Ureter (tissue), 1 donor: ENCODE measurements at places on chromosomes 1 and 21. TPM values are rescaled to one million over a fixed set of nuclear protein-coding genes. Genes with fewer than 3 reads are reported as not detected.

Gene VHLL
- total RNA-seq = not detected

Gene SFN
- total RNA-seq = 93.7 TPM

Gene NIT1
- 34.7 TPM for total RNA-seq

Gene SPRR5
- total RNA-seq = not detected

Gene VANGL2
- total RNA-seq = 12.7 TPM

GRCh38 chr1:240178366-240178765 is 86.7 kb downstream of the FMN2 start:
- DNase-seq = no peak

DNA sequence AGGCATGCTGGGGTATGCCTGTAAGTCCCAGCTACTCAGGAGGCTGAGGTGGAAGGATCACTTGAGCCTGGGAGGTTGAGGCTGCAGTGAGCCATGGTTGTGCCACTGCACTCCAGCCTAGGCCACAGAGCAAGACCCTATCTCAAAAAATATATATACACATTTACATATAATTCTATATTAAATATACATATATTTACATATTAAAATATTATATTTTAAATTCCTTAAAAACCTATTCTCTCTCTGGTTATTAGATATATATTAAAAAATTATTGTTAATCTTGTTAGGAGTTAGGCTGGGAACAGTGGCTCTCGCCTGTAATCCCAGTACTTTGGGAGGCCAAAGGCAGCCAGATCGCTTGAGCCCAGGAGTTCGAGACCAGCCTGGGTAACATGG is 22.7 kb downstream of the GLMN start:
- no peak for DNase-seq

GRCh38 chr1:5662744-5663126 is 329.5 kb downstream of the NPHP4 start:
- no peak for DNase-seq

DNA sequence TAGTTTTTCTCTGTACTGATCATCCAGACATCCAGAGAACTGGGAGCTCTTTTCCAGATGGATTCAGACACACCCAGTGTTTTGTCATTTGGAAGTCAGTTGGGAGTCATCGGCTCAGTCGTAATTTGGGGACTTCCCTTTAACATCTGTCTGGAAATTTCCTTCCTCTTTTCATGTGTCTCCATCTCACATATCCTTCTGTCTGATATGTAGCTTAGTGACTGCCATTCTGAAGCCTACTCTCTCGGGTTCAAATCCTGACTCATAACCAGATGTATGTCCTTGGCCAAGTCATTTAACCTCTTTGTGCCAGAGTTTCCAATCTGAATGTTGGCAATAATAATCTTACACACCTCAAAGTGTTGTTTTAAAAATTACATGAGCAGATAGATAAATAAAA is 3.0 kb downstream of the MORC3 start:
- no peak for DNase-seq

DNA sequence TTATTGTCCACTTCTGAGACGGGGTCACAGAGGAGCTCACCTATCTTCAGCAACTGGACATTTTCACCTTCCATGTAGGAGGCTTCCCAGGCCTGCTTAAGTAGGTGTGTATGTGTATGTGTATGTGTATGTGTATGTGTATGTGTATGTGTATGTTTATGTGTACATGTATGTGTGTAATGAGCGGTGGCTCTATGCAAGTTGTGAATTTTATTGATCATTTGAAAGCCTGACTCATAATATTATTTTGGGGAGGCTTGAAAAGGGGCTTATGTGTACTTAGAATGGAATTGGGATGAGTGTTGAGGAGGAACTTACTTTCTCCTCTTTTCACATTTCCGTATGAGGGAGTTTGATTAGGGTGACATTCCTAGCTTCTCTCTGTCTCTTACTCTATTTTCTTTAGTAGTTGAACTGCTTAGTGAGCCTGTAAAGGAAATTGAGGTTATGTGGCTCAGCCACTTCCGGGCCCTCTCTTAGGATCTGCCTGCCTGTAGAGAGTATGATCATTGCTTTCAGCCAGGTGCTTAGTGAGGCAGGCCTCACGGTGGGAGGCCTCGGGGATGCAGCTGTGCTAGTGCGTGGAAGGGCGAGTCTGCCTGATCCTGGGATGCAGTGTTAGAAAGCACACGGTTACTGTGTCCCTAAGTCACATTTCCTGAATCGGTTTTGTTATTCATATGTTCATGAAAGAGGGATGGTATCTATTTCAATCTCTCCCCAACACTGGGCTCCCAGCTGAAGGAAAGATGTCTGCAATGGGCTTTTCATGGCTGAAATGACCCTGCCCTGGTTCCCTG is 61.0 kb downstream of the IER5 start:
- DNase-seq = no peak

- DNase-seq = no peak
These were observed 77.4 kb downstream of the HLX start for GRCh38 chr1:220956501-220957232.

DNA sequence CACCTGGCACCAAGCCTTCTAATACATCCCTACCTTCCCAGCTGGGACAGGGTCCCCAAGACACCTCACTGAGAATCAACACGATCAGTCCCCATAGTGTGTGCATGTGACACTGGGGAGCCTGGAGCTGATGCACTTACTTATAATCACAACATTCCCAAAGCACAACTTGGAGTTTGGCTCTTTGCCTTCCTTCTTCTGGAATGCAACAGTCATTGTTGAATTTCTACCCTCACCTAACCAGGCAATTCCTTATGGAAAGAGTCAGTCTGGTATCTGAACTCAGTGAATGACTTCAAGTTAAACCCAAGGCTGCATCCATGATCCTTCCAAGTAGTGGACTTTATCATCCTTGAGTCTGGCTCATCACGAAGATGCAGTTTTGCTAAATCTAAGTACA is 86.1 kb downstream of the DSCAM start:
- DNase-seq = no peak

DNA sequence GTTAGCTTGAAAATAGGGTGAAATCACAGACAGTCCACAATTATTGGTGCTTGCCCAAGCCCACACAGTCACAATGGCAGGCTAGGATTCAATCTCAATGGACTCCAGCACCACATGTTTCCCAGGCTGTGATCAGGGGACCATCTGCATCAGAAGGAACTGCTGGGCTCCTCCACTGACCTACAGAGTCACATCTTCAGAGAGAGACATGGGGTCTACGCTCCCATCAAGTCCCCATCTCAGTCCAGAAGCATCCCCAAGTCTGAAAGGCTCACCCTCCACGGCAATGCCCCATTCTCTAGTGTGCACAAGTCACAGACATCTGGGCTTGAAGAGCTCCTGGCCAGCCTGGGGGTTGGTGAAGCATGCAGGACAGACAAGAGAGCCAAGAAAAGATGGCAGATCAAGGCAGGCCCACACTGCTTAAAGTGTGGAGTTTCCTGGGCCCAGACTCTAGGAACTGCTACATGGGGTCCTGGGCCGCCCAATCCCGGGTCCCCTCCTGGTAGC is 262.5 kb downstream of the NPHP4 start:
- no peak for DNase-seq

DNA sequence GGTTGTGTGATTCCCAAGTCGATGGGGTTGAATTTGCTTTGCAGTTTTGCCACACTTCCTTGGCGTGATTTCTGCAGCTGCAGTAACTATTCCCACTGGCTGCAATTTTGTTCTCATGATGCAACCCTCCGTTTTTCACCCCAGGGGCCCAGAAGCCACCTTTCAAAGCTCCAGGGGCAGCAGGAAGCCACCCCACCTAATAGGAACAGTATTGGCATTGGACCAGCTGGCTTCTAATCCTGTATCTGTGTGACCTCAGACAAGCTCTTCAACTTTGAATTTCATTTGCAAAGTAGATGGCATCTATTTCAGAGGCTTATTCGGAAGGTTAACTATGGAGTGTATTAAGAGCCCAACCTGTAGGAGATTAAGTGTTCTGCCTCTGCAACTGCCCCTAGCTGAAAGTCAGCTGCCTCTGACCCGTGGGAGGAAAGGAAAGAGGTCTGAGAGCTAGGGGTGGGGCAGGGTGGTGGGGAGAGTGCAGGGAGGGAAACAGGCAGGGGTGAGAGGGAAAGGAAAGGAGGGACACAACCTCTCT is 12.6 kb downstream of the C1orf115 start:
- no peak for DNase-seq

GRCh38 chr1:97636941-97637340 is 283.9 kb downstream of the DPYD start:
- DNase-seq = no peak

GRCh38 chr1:201348211-201348566 is 29.3 kb downstream of the TNNT2 start:
- no peak for DNase-seq

- peak; percentile 77 for DNase-seq
These were observed 19.7 kb upstream of the IFNLR1 start for GRCh38 chr1:24206516-24207394.

DNA sequence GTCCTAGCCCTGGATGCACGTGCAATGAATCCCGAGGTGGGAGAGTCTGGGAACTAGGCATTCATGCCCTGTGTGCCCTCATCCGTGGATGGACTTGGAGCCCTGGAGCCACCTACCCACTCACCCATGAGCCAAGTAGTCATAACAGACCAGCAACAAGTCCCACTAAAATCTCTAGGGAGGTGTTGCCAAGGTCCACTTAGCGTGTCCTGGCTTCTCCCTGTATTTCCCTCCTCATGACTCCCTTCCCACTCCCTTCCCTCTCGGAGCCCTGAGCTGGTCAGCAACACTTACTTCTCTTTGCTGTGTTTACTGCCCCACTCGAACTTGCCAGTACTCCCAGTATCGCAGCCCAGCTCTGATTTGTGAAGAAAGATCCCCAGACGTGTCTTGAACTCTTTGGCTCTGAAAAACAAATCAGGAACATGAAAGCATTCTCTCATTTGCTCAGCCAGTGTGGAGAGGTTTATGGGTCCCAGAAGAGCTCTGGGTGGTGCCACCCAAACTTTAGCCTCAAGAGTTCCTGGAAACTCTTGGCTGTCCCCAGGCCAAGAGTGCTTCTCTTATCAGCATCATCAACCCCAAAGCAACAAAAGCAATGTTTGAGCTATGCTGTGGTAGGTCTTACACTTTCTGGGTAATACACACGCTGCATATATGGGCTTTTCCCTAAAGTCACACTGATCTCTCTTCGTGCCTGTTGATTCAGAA is 1.1 kb downstream of the RGS16 start:
- DNase-seq = no peak

GRCh38 chr1:177799746-177800145 is 170.1 kb downstream of the SEC16B start:
- no peak for DNase-seq

DNA sequence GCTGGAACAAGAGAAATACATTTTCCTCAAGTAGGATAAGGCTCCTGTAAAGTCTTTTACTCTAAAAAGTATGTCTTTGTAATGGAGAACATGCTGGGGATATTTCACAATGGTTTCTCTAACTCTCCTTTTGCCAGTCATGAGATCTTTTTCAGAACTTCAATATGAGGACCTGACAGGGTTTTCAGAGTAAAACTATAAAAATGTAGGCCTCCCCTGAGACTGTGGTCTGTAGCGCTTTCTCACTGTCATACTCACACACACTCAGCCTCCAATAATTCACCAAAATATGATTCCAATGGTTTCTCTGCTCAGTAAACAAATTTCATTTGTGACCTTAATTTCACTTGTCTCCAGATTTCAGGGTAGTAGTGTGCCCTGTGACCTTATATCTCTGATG is 440.1 kb upstream of the PTBP2 start:
- no peak for DNase-seq
